ENCODE measurements at places on chromosomes 4 and X.

DNA sequence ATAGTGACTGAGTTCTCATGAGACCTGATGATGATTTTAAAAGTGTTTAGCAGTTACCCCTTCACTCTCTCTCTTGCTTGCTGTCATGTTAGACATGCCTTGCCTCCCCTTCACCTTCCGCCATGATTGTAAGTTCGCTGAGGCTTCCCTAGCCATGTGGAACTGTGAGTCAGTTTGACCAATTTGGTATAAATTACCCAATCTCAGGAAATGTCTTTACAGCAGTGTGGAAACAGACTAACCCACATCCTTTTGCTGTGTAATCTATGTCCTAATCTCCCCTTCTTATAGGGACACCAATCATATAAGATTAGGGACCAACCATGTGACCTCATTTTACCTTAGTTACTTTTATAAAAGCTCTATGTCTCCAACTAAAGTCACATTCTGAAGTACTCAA is 677.8 kb downstream of the ADGRL3 start:
- DNase-seq = no peak

DNA sequence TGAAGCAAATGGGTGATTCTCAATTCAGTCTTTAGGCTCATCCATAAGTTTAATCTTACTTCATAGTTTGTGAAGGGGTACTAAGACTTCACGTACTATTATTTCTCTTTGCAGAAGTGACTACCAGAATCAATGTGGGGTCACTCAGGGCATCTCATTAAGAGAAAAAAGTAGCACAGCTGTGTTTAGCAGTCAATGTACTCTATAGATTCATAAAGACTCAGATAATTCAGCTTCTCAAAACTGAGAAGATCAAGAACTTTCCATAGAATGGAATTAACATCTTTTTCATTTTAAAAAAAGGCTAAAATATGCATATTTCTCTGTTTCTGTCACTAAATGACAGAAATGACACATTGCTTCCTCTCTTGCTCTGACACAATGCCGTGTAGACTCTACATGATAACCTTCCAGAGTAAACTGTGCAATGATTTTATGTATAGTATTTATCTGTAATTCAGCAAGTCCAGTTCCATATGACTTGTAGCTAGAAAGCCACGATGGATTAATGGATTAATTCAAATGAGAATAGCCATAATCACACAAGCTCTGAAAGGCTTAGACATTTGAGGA is 20.3 kb upstream of the LSM6 start:
- DNase-seq = no peak

DNA sequence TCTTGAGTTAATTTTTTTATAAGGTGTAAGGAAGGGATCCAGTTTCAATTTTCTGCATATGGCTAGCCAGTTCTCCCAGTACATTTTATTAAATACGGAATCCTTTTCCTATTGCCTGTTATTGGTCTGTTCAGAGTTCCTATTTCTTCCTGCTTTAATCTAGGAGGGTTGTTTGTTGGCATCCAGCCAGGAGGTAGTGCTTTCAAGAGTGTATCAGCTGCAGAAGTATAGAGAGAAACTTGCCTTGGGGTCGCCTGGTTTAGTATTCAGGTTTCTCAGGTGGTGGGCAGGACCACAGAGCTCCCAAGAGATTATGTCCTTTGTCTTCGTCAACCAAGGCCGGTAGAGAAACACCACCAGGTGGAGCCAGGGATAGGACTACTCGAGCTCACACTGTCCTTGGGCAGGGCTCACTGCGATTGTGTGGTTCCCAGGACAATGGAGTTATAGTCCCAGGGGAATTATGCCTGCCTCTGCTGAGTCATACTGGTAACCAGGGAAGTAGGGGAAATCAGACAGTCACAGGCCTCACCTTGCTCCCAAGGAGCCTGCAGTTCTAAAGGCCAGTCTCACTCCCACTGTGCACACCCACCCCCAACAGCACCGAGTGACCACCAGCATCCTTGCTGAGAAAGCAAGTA is 168.1 kb downstream of the VSIG4 start:
- DNase-seq = peak; percentile 65

GRCh38 chrX:133869270-133869669 is 116.1 kb downstream of the GPC3 start:
- no peak for DNase-seq

- no peak for DNase-seq
Measured at GRCh38 chr4:123613586-123614344, 217.2 kb downstream of the SPRY1 start.

Measured in RWPE1 (cell line).